ENCODE measurements at places on chromosomes 4 and X.

DNA sequence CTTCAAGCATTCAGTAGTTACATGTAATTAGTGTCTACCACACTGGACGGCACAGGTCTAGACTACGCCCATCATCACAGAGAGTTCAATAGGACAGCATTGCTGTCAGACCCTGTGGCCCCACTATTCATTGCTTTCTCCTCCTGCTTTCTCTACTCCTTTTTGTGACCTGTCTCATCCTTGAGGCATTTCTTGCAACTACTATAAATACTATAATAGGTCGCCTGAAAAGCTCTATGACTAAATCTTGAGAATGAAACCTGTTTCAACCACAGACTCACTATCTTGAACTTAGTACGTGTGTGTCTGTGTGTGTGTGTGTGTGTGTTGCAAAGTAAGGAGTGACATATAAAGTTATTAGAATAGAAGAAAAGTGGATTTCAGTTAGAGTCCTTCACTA lies 252.9 kb upstream of the KLF3 start:
- no peak for DNase-seq

GRCh38 chr4:72951628-72952027 lies 117.9 kb downstream of the COX18 start:
- DNase-seq = no peak

- DNase-seq = no peak
These were observed 60.6 kb upstream of the FAT4 start for GRCh38 chr4:125254106-125254505.

GRCh38 chrX:67612231-67612630 lies 68.4 kb downstream of the AR start:
- DNase-seq = no peak

GRCh38 chr4:16227462-16227868 lies 1.2 kb upstream of the TAPT1 start:
- DNase-seq = peak; percentile 25

DNA sequence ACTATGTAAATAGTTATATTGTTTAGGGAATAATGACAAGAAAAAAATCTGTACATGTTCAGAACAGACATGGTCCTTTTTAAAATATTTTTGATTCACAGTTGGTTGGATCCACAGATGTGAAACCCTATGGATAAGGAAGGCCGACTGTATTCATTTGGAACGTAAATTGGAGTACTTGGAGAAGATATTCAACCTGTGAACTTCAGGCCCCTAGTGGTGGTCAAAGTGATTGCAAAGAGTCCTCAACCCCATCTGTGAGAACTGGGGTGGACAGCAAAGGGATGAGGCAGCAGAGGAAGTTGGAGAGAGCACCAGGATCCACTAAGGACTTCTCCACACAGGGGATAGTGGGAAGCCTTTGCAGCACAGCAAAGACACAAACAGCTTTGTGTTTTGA lies 6.2 kb upstream of the CXCL13 start:
- DNase-seq = no peak

GRCh38 chr4:25104591-25104990 lies 55.7 kb downstream of the SEPSECS start:
- DNase-seq = no peak

GRCh38 chr4:75781305-75781704 lies 56.9 kb downstream of the USO1 start:
- DNase-seq = no peak

DNA sequence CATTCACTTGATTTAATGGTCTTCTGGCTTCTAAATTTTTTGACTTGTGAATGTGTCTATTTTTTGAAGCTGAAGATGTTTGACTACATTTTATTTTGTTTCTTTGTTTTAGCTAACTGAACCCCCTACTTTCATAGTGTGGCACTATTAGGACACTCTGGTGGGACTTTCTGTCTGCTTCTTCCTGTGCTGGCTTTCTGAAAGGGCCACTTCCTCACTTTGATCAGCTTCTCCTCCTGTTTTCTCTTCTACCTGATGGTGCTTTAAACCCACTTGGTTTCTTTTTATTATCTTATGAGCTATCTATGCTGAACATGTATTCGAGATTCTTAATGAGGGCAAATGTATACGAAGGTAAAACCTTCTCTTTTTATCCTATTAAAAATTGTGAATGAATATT lies 186.1 kb upstream of the CASK start:
- DNase-seq = no peak

- no peak for DNase-seq
These were observed 930.5 kb downstream of the ADGRL3 start for GRCh38 chr4:62130637-62131036.

DNA sequence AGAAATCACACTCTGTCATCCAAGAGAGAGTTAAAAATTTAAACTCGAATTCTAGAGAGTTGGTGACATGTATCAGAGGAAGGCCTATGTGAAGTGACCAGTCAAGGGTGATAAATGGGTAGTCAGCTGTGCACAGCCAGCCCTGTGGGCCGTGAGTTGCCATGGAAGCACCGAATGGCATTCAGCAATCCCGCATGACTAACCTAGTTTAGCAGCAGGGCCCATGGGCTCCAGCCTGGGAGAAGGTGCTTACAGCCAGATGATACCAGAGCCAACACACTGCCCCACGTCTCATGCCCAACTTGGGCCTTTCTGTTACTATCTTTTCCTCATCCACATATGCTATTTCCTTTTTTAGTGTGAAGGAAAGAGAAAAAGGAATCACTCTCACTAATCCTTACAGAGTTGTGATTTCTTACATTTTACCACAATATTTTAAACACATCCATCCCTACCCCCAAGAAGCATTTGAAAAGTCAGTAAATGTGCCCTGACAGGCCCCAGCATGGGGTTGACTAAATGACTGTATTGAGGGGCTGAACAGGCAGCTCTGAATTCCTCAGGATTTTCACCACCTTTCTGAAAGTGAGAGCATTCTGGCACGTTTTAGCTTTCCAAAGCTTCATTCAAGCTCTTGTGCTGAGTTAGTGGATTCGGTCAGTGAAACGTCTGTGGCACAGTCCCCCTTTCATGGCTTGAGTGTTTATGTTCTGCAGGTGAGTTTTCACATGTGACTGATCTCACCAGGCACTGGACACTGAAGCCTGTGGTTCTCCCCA lies 104.2 kb downstream of the AFF1 start:
- DNase-seq = no peak

GRCh38 chr4:109473824-109474223 lies 40.2 kb downstream of the SEC24B start:
- no peak for DNase-seq

DNA sequence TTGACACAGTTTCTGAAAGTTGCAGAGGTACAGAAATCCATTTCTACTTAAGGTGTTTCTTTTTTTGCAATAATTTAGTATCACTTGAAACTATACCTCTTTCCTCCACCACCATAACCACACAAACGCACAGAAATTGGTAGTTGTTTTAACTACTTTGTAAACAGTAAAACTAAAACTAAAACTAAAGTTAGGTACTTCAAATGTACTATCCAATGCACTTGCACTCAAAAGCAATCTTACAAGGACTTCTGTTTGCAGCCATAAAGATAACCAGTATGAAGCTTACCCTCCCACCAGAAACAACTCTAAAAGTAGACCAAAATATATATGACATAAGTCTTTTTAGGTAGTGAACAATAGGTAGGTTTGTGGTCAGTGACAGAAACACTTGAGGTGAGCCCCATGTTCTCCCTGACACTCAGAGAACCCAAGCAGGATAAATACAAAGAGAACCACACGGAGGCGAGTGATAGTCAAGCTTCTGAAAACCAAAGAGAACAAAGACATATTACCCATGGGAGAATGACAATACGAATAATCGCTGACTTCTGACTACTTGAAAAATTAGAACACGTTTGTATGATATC lies 72.2 kb upstream of the VBP1 start:
- DNase-seq = no peak

DNA sequence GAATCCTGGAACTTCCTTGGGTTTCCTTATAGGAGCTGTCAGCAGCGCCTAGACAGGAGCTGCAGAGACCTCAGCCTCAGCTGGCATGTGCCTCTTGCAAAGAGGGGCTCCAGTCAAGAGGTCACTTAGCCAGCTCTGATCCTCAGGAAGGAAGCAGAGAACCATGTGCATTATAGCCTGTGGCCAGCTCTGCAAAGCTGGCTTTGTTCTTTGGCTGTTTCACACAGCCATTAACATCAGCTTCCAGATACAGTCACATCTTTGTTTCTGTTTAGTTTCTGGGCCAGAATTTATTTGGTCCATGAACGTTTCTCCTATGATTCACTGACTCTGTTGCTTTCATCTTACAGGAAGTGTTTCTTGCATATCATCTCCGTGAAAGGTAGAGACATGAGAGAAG lies 92.4 kb downstream of the CC2D2A start:
- no peak for DNase-seq

GRCh38 chr4:106080376-106080775 lies 185.1 kb downstream of the NPNT start:
- DNase-seq = no peak

- DNase-seq = no peak
These were observed 58.9 kb upstream of the RBM47 start for GRCh38 chr4:40688446-40689095.

- no peak for DNase-seq
These were observed 152.2 kb downstream of the NHS start for GRCh38 chrX:17527135-17527701.

DNA sequence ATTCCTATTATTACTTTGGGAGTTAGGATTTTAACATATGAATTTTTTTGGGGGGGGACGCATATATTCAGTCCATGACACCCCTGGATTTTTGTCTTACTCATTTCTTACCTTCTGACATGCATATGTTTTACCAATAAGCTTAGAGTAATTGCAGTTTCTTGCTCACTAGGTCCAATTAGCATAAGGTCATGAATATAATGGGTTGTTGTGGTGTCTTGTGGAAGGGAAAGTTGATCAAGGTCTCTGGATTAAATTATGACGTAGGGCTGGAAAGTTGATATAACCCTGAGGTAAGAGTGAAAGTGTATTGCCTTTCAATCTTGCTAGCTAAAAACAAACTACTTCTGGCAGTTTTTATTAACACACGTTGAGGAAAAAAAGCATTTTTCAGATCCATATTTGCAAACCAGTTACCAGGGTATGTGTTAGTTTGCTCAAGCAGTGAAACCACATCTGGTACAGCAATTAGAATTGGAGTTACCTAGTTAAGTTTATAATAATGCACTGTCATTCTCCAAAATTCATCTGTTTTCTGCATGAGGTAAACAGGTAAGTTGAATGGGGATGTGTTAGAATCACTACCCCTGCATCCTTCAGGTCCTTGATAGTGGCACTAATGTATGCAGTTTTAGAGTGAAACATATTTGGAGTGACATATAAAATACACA lies 32.0 kb downstream of the STIM2 start:
- no peak for DNase-seq

- no peak for DNase-seq
These were observed 725 bp downstream of the SMC1A start for GRCh38 chrX:53421772-53422085.

DNA sequence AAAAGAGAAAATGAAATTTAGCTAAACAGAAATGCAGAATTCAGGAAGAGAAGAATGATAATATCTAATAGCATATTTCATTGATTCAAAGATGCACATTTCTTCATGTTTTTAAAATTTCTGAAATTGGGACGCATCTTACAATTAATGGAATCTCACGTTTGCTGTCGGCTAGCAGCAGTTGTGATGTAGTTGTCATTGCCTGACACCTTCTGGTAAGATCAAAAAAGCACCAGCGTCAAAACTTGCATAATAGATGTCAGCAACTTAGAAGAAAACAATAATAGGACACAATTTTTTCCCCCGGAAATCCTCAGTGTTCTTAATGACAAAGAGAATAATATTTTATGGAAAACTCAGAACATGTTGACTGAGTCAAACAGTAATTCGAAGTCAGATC lies 29.8 kb upstream of the SLC7A3 start:
- no peak for DNase-seq

DNA sequence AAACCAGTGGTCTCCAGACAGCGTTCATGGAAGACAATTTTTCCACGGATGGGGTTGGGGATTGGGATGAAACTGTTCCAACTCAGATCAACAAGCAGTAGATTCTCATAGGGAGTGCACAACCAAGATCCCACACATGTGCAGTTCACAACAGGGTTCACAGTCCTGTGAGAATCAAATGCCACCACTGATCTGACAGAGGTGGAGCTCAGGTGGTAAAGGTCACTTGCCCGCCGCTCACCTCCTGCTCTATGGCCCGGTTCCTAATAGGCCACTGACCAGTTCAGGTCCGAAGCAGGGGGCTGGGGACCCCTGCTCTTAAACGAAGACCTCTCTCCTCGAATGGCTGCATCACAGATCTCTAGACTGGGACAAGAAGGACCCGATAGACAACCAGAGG lies 4.4 kb downstream of the APBB2 start:
- no peak for DNase-seq

DNA sequence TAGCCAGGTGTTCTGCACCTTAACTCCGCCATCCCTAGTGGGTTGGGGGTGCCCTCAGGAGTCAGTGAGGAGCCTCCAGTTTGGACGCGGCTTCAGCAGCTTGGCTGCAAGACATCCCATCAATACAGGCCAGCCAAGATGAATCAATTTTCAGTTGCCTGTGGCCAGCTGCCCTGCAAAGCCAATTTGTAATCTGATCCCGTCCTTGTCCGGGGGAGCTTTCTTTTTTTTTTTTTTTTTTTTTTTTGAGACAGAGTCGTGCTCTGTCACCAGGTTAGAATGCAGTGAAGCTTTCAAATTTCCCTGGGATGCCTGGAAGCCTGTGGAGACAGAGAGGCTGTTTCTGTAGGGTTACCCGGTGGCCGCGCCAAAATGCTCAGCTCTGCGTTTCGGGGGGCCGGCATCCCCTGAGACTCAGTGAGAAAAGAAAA lies 192.5 kb downstream of the ASMT start:
- DNase-seq = no peak

DNA sequence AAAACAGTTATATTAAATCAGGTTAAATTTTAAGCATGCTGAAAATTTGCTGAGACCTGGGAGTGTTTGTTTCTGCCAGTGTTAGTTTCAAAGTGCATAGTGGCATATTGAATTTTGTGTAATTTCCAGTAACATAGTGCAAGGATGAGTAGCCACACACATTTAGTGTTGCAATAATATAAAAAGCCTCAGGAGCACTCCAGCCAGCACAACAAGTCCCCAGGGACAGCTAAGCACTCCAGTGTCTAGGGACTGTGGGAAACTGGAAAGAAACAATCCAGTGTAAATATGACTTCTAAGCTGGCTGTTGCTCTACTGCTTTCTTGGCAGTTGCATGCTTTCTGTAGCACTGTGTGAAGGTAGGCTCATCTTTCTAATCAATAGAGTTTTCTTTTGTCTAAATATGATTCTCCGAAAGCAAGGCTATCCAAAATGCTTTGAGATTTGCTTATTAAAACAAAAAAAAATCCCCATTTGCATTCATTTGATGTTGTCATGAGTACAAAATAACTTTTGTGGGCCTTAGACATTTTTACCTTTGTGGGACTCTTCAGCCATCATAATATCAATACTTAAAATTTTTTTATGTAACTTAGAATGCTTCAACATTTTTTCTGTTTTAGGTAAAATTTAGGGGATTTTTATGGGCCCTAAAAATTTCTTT lies 24.2 kb upstream of the CXCL2 start:
- DNase-seq = no peak

GRCh38 chrX:84475596-84475995 lies 26.7 kb downstream of the HDX start:
- no peak for DNase-seq
